ENCODE measurements at places on chromosomes 1 and 21.

GRCh38 chr1:150173141-150173585 is 23.4 kb downstream of the PLEKHO1 start:
- DNase-seq = no peak

DNA sequence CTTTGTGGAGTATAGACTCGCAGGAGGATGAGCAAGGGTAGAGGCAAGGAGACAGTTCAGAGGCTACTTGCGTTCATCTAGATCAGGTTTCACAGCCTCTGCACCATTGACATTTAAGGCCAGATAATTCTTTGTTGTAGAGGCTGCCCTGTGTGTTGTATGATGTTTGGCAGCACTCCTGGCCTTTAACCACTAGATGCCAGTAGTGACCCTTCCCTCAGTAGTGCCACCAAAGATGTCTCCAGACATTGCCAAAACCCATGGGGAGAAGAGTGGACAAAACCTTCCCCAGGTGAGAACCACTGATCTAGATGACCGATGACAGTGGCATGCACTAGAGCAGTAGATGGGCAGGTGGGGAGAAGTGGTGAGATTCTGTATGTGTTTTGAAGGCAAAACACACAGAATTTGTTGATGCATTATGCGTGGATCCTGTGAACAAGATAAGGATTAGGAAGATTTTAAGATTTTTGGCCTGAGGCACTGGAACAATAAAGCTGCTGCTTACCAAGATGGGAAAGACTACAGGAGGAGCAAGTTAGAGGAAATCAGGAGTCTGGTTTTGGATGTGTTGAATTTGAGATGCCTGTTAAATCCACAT is 9.9 kb upstream of the COG2 start:
- no peak for DNase-seq

- DNase-seq = no peak
Measured at GRCh38 chr1:167746013-167746672, 24.4 kb downstream of the MPZL1 start.

GRCh38 chr1:3186526-3186921 is 117.5 kb downstream of the PRDM16 start:
- no peak for DNase-seq

DNA sequence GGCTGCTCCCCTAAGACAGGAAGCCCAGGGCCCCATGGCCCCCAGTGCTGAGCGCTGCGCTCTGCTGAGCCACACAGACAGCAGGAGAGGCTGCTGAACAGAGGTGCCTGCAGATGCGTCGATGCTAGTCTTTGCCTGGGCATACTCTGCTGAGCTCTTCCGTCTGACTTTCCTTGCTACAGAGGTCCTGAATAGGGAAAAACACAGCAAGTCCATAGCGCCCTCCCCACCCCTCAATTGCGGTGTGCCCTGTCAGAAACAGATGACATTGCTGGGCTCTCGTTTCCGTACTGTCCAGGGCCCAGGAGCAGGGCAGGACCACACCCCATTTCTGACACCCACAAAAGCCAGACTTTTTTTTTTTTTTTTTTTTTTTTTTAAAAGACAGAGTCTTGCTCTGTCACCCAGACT is 252.5 kb downstream of the SDCCAG8 start:
- DNase-seq = no peak

DNA sequence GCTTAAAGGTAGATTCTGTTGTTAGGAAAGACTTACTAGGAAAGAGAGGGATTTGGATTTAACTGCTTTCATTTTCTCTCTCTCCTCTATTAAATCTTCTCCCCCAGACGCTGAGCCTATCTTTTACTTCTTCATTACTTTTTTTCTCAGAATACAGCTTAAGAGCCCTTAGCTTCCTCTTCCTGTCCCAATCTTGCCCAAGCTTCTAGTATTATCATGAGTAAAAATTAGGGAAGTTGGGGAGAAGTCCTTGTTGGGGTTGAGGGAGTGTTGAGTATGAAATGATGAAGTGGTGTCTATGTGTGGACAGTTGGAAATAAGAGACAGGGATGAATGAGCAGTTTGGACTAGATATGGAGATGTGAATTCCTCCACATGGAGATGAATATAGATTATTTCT is 35.0 kb downstream of the ACP6 start:
- no peak for DNase-seq

DNA sequence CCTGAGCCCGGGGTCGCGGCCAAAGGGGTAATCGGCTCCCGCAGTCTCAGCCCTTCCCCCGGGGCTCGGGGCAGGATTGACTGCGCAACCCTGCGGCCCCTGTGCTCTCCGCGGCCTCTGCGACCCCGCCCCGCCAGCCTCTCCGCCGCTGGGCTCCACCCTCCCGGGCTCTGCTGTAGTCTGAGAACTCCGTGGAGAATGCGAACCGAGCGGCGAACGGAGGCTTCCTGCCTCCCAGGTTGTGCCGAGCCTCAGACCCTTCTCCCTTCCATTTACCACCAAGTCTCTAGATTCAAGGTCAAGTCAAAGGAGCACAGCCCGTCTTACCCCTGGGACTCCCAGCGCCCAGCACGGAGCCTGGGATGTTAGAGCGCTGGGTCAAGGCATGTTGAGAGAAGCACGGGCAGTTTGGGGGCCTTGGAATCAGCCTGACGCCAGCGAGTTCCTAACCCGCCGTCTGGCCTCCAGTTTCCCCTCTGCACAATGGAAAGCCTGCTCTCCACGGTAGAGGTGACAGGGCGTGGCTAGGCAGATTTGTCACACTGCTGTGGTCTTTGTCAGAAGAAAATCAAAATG is 3.0 kb downstream of the ATP2B4 start:
- peak; percentile 32 for DNase-seq

DNA sequence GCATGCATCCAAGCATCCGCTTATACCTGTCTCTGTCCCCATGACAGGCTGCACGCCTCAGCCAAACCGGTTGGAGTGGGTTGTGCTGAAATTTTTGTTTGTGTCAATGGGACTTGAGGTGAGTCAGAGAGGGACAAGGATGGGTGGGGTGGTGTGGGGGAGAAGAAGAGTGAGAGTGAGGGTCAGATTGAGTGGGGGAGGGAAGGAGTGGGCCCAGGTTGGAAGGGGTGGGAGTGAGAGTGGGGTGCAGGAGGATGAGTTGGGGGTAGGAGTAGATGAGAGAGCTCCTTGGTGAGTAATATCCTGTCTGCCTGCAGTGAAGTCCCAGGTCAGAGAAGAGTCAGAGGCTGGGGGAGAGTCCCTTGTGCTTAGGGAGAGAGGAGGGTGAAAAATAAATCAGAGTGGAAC is 3.3 kb upstream of the NECTIN4 start:
- no peak for DNase-seq

DNA sequence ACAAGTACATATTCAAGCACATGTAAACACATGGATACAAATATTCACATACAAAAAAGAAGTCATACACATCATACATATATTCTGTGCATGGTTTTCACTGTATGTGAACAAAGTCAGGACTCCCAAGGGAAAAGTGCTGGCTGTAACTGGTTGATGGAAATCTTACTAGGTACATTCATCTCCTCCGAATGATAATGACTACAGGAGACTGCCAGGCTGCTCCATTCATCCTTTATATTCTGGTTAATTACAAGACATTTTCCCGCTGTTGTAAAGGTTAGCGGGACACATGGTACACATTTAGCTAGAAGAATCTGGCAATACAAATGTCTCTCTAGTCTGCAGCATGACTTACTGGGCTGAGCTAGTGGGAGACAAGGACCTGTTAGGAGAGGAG is 26.2 kb upstream of the HMGB4 start:
- no peak for DNase-seq

- no peak for DNase-seq
Measured at GRCh38 chr1:25629836-25630235, 13.2 kb downstream of the MAN1C1 start.

- no peak for DNase-seq
Measured at GRCh38 chr1:169049258-169049938, 57.1 kb upstream of the ATP1B1 start.

DNA sequence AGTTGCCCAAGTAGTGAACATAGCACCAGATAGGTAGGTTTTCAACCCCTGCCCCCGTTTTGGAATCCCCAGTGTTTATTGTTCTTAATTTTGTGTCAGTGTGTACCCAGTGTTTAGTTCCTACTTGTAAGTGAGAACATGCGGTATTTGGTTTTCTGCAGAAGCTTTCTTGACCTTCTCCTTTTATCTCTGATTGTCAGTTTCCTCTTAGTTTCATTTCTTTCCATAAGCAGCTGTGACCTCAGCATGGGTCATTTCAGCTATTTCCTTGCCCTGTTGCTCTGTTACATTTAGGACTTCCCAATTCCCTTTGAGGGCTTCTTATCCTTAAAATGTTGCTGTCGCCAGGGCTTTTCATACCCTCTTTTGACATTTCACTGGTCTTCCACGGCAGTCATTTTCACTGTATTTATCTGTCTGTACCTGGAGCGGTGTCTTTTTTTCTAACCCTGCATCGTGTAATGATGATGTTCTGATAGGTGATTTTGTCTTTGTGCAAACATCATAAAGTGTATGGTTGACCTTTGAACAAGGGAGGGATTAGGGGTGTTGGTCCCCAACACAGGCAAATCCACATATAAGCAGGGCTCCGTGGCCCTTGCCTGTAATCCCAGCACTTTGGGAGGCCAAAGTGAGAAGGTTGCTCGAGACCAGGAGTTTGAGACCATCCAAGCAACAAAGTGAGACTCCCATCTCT is 15.0 kb downstream of the ITSN1 start:
- no peak for DNase-seq

GRCh38 chr1:27293915-27294314 is 28.0 kb upstream of the TMEM222 start:
- DNase-seq = no peak

DNA sequence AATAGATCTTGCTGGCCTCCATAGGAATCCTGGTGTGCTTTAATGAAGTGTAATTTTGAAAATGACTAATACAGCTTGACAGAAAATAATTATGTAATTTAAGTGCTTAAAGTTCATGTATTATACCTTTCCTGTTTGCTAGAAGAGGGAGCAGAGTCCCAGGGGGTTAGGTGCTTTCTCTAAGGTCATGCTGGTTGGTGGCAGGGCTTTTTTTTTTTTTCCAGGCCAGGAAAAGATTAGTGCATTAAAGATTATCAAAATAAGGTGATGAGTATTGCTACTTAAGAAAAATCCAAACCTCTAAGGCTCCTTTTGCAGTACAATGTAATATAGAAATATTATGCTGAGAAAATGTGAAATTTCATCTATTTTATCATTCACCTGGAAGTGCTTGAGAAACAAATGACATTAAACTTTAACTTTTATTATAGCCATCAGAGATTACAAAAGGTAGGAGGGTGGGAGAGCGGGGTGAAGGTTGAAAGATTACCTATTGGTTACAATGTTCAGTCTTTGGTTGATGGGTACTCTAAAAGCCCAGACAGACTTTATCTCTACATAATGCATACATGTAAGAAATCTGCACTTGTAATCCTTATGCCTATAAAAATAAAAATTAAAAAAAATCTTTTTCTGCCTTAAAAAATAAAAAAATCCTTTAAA is 110.8 kb downstream of the RABGAP1L start:
- no peak for DNase-seq

GRCh38 chr1:201128476-201128875 is 1.5 kb upstream of the ASCL5 start:
- no peak for DNase-seq

DNA sequence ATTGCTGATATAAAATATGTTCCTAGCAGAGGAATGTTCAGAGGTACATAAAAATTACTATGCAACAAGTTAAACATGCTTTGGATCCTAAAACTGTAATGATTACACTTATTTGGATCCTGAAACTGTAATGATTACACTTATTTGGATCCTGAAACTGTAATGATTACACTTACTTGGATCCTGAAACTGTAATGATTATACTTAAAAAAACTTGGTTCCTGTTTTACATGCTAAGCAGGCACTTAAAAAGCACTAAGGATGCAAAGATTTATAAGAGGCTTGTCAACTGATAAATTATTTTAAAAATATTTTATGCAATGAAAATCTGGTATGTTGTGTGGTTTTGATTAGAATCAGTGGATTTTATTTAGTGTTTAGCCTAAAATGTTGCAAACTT is 47.7 kb downstream of the ZNHIT6 start:
- DNase-seq = no peak

GRCh38 chr1:27979151-27979858 is 19.5 kb downstream of the XKR8 start:
- DNase-seq = no peak

GRCh38 chr1:21322681-21323016 is 32.4 kb upstream of the ECE1 start:
- no peak for DNase-seq

- DNase-seq = no peak
Measured at GRCh38 chr21:46660505-46660904, 25.0 kb downstream of the PRMT2 start.

DNA sequence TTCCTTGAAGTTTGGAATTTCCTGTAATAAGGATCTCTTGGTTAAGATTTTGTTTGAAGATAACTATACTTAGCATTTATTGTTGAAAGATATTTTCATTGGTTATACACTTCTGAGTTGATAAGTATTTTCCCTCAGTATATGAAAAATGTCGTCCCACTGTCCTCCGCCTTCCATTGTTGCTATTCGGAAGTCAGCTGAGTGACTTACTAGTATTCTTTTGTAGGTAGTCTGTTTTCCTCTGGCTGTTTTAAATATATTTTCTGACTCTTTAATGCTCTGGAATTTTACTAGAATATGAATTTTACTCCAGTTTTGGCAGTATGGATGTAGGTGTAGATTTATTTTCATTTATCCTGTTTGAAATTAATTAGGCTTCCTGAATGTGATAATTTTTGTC is 498.7 kb upstream of the NFIA start:
- no peak for DNase-seq

DNA sequence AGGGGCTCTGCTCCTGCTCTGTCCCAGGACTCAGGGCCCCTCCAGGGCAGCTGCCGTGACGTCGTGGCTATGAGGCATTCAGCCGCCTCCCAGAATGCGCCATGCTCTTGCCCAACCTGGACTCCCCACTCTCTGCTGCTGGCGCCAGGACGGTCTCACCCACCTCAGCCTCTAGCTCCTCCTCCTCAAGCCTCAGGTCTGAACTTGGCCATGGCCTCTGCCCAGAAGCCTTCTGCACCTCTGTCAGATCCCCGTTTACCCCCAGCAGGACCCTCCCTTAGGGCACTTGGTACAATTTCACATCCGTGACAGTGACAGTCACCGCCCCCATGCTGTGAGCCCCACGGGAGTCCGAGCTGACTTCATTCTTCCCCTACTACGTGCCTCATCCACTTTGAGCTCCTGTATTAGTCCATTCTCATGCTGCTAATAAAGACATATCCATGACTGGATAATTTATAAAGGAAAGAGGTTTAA is 4.9 kb downstream of the CSTB start:
- DNase-seq = no peak

- no peak for DNase-seq
Measured at GRCh38 chr1:167683641-167684502, 37.9 kb upstream of the MPZL1 start.

GRCh38 chr1:158810311-158810710 is 20.8 kb upstream of the MNDA start:
- no peak for DNase-seq

DNA sequence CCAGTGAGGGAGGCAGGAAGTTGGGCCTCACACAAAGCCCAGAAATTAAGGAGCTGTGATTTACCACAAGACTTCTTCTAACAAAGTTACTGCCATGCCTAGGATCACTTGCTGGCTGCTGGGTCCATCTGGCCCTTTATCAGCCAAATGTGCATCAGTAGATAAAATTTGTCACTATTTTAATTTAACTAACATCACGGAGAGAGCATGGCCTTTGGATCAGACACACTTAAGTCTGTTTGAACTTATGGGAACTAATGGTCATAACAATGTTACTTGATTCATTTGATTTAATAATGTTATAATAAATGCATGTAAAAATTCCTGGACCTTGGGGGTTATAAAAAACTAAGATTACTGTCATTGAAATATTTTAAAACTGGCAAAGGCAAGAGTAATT is 67.2 kb upstream of the CCDC190 start:
- DNase-seq = no peak

- DNase-seq = no peak
Measured at GRCh38 chr21:43712268-43712942, 6.5 kb upstream of the PDXK start.
